NCI-H1092 (cell line): ENCODE measurements at places on chromosomes 7 and 10.
A peak's percentile ranks its signal among the peaks of the same experiment; 100 is the strongest.

- no peak for DNase-seq
These were observed 70.2 kb downstream of the SAMD9 start for GRCh38 chr7:93047514-93048099.

GRCh38 chr10:12631216-12631615 is 281.9 kb downstream of the CAMK1D start:
- DNase-seq, result no peak

DNA sequence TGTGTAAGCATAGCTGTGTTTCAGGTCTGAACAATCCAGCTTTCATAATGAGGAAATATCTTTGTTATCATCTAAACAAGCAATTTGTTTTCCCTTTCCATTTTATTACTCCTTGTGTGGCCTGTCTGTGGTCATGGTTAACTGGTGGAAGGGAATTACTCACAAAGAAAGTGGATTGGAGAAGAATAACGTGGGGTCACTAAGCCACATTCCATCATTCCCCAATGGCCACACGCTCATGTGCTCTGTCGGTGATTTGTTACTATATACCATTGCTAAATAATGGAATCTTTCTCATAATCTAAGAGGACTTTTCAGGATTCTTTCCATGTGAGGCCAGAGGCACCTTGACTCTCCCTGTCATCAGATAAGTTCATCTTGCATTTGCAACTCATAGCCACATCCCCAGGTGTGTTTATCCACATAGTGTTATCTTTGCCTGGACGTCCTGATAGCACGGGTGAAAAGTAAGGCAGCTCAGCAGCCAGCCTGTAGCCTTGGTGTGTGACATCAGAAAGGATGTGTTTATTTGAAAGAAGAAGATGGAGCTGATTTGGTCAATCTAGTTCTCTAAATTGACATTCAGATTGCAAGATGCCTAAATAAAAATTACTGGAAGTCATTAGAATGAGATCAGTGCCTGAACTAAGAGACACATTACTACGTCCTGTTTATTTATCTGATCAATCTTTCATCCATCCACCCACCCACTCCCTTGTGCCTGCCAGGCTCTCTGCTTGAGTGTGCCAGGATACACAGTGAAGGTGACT is 128.9 kb downstream of the CELF2 start:
- no peak for DNase-seq

- DNase-seq, result no peak
These were observed 47.6 kb downstream of the TSPAN15 start for GRCh38 chr10:69498711-69499471.

GRCh38 chr10:109504401-109504800 is 418.9 kb downstream of the XPNPEP1 start:
- DNase-seq, result no peak

DNA sequence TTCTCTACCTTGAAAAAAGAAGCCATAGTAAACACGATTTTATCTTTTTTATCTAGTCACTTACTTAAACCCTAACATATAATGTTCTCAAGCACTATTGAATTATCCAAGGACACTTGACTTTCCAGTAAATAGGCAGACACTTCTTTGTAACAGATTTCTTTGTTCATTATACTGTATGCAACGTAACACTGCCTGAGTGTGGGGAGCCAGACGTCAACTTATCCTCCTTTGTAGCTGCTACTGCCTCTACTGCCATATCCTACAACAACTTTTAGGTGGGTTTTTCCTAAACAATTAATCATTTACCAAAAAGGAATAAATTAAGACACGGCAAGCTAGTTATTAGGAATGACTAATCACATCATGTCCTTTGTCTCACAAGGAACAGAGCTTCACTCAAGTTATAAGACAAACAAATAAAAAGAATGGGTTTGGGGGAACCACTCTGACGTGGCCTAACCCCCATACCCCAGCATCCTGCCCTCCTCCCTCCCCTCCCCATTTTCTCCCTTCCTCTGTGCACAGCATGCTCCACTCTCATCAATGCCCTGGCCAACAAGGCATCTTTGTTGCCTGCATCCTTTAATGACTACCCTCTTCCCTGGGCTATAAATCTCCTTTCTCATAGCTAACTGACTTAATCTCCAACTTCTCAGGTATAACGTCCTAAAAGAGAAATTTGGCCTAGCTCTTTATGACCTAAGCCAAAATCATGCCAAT is 43.3 kb downstream of the DOCK4 start:
- no peak for DNase-seq

DNA sequence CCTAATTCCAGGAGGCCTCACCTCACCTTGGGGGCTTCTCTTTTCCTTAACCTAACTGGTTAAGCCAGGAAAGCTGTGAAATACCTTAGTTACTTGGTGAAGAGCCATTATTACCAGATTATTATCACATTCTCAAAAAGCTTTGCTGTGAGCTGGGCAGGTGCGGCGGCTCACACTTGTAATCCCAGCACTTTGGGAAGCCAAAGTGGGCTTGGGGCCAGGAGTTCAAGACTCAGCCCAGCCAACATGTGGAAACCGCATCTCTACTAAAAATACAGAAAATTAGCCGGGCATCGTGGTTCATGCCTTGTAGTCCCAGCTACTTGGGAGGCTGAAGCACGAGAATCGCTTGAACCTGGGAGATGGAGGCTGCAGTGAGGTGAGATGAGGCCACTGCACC is 102.4 kb upstream of the KLF6 start:
- no peak for DNase-seq

GRCh38 chr7:100675581-100676350 is 2.2 kb downstream of the GNB2 start:
- DNase-seq, result peak; percentile 67

GRCh38 chr7:142645777-142646176 is 103.5 kb upstream of the PRSS1 start:
- no peak for DNase-seq

- DNase-seq, result no peak
These were observed 9.9 kb downstream of the FAM131B start for GRCh38 chr7:143352531-143353002.

DNA sequence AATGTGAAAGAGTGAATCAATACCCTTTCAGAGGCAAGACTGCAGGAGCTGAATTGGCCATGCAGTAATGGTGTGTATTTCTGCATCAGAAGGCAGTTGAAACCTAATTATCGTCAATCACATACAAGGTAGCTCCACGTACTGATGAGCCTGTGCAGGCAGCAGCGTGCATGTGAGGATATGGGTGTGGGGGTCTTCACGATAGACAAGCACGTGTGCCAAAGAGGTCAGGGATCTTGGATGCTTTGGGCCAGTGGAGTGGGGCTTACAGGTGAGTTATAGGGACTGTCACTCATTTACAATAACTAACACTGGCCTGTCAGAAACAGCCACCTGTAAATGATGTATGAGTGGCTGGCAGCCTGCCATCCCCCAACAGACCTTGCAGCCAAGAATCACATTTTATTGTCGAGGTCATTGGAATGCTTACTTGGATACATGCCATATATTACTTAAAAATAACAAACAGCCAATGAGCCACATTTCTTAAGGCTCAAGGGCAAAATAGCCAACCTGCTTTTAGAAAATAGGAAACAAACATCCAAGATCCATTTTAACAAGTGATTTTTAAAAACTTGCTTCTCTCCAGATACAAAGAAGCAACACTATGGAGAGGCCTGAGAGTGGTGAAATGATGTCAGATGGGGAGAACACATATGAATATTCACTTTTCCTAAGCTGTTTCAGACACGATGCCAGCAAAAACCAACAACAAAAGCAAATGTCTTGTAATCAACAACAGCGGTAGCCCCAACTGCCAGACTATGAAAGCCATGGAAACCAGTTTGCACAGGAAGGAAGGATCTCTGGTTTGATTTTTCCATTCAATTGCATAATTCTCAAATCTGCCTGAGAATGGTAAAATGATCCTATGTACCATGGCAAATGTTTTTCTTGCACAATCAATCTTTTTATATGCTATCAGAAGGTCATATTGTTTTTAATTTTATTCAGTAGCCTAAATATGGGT is 210.7 kb downstream of the SKAP2 start:
- peak; percentile 38 for DNase-seq

DNA sequence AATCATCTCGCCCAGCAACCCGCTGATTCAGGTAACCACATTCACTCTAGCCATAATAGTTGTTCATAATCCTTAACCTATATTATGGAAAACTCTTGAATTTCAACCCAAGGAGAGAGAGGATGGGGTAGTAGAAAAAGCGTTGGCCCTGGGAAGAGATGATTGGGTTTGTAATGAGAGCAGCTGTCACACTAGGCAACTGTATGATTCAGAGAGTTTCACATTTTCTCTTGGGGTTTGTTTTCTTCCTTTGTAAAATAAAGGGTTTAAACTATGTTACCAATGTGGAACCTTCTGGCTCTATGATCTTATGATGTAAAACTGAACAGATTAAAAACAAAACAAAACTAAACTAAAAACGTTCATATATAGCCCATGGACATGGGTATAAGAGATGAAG is 705.2 kb upstream of the IGFBP3 start:
- DNase-seq, result no peak

DNA sequence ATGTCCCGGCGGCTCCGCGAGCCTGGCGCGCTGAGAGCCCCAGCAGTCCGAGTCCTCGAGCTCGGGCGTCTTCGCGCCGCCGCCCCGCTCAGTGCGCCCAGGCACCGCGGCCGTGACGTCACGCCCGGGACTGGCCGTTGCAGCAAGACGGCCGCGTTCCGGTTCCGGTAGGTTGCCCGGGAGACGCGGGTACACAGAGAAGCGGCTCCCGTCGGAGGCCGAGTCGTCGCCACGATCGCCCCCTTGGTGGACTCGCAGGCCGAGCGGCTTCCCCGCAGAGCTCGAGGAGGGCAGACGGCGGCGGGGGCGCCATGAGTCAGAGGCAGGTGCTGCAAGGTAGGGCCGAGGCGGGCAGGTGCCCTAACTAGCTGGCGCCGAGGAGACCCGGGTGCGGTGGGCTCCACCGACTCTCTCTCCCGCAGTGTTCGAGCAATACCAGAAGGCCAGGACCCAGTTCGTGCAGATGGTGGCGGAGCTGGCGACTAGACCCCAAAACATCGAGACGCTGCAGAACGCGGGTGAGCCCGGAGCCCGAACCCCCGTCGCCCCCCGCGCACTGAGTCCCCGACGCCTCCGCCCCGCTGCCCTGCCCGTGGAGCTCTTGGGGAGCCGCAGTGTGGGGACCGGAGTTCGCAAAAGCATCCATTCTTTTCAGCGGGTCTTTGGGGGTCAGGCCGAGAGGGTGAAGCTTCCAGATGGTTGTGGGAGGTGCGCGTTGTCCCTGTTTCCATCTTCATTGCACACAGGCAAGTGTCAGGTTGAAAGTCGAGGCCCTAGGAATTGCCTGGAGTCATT is at the start of gene SPAG6:
SPAG6 (plus strand) TSS at position 196 of the 795 bp plus-strand sequence; CDS start at position 312, 116 bp downstream.
- peak; percentile 80 for DNase-seq

GRCh38 chr7:47570649-47571050 is 11.3 kb downstream of the TNS3 start:
- no peak for DNase-seq

DNA sequence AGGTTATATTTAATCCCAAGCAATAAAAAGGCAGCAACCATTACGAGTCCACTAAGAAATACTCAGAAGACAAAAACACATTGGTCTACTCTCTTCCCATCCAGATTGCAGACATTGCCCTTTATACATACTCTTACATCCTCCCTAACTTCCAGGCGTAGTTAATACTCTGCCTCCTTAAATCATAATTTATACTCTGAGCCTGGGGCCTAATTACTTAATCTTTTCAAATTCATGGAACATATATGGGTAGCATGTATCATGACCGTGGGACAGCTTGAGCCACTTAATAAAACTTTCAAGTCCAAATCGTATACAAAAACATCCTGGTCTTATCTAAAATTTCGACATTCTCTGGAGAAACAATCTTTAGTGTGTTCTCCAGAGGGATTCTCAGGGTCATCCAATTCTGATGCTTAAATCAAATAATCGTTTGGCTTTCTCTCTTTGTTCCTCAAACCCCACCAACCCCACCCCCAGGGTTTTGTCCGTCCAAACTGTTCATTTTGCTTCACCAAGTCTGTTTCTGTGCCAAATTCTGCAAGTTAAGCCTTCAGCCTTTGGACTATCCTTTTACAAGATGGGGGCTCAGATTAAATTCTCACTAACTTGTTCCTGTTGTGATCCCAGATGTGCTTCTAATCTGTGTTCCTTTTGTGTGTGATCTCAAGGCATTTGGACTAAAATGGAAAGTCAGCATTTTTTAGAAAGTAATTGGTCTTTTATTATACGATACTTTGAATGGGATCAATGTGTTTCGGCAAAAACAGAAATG is 86.4 kb downstream of the ADAM12 start:
- no peak for DNase-seq

- no peak for DNase-seq
These were observed 10.9 kb upstream of the ERCC6 start for GRCh38 chr10:49549640-49550346.

- DNase-seq, result no peak
These were observed 214.0 kb upstream of the LRGUK start for GRCh38 chr7:133912916-133913697.

DNA sequence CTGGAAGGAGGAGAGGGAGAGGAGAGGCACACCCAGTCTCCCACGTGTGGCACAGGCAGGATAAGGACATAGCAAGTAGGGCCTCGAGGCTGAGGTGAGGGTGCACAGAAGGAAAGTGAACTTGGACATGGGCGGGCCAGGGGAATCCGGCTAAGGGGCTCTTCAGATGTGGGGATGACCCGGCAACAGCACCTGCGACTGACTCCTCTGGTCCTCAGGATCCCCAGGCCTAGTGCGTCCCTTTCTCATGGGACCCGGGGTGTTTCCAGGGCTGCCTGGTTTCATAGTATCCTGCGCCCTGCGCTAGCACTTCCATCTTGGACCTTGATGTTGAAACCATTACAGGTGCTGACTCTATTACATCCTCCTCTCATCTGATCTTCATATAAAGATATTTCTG is 96.1 kb upstream of the LYZL2 start:
- DNase-seq, result no peak

DNA sequence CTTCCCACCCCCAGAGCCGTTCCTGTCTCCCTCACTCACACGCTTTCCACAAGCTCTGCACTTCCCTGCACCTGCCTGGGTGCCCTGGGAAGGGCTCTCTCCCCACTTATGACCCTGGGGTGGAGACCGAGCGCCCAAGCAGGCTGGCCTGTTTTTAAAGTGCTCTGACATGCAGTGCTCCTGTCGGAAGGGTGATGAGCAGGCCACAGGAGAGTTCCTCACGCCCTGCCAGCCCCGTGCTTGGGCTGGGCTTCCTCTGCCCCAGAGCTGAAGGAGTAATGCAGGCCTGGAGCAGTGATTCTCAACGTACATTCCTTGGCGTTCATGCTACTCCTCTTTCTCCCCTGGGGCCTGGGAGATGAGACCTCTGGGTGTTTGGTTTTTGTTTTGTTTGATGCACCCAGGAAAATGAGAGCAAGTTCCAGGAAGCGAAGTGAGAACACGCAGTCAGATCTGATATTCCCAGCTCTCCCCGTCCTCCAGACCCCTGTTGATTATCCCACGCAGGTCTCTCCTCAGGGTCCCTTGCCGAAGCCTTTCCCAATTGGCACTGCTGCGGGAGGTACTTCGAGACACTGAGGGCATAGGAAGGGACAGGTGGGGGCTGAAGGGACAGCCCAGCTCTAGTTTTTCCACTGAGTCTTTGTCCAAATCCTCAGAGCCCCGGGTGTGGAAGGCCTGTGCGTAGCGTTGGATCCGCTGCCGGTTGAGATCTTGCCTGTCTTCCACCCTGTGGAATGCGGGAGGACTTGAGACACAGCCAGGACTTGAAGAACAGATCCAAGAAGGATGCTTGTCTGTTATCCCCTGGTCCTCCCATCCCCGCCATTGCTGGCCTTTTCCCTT is 14.1 kb downstream of the TRPV6 start:
- DNase-seq, result no peak
